ENCODE measurements at places on chromosomes 7 and 10.

DNA sequence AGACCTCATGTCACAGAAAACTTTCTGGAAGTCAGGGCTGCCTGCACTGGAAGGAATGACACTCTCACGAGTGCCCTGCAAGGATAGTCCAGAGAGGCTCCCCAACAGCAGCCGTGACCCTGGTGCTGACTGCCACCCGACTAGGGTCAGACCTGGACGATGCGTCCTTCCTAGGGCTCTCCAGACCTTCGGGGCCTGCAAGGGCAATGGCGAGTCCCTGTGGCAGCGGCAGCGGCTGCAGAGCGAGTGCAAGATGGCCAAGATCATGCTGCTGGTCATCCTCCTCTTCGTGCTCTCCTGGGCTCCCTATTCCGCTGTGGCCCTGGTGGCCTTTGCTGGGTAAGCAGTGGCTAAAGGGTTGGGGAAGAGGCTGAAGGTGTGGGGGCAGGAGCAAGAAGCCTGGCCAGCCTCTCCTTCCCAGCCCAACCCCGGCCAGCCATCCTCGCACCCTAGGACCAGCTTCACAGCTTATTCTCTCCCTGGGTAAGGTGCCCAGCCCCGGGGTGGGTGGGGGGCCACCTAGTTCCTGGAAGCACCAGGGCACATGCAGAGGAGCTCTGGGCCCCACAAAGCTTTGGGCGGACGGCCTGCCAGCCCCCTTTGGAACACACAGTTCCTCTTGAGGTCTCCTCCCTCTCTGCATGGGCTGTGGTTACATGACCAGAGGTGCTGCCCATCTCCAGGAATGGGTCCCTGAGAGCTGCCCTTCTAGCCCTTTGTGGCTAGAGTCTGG is 5.5 kb downstream of the OPN4 start:
- no peak for DNase-seq

DNA sequence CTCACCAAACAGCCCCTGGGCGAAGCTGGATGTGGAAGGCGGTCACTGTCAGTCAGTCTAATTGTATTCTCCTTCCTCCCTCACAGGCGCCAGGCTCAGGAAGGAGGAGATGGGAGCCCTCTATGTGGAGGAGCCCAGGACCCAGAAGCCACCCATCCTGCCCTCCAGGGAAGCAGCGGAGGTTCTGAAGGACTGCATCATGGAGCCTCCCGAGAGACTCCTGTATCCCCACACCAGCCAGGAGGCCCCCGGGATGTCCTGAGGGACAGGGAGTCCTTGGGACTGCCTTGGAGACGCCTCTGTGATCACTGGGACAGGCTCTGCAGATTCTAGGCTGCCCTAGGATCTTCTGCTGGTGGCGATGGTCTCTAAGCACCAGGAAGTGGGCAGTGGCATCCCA is 9.7 kb upstream of the ATP6V0E2 start:
- no peak for DNase-seq

DNA sequence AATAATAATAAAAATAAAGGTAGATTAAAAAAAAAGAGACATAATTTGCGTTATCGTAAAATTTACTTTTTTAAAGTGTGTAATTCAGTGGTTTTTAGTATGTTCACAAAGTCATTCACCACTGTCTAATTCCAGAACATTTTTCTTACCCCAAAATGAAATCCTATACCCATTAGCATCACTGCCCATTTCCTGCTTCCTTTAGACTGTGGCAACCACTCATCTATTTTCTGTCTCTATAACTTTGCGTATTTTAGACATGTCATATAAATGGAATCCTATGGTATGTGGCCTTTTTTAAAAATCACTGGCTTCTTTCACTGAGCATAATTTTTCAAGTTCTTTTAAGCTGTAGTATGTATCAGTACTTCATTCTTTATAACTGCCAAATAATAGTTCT is 53.6 kb downstream of the KAT6B start:
- DNase-seq: no peak

DNA sequence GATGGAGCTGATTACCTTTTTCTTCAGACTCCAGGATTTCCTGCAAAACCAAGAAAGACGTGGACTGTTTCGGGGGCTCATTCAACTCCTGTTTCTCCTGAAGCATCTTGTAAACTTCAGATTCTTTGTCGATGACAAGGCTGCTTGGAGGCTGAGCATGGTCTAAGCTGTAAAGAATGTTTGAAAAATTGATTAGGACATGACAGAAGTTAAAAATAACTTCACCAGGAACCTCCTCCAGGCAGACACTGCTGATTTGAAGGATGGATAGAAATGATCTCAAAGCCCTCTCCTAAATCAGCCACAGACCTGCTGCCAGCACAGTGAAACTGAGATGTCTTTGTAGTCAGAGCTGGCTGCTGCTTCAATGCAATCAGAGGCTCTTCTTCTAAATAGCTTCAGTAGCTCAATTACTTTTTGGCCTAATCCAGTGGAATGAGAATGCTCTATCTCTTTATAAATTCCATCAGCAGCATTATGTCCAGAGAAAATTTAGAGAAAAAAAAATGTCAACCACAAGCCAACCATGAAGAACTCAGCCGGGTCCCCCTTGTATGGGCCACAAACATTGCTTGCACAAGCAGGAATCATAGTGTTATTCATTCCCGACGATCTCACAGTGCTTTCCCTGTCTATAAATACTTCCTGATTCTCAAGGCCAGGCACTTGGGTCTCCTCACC is 43.5 kb downstream of the PDLIM1 start:
- no peak for DNase-seq

DNA sequence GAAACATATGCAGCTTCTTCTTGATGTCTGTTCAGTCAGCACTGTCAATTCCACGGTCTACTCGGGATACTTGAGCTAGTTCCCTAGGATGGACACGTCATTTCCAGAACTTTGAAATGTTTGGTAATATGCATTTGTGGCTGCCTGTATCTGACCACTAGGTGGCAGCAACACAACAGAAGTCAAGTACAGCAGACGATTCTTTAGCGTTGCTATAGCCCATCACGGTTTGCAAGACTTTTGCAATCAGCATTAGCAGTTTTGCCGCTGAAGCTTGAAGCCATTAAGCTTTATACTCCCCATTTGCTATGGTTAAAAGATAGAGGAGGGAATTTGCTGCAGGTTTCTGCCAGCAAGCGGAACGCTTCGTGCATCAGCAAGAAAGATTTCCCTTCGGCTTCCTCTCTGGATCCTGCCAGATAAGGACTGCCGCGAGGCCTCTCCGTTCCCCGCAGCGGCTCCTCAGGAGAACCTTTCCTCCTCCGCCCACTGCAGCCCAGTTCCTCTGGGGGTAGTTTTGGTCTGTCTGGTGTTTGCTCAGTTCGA is 63.5 kb downstream of the ABCC2 start:
- DNase-seq: peak; percentile 38

DNA sequence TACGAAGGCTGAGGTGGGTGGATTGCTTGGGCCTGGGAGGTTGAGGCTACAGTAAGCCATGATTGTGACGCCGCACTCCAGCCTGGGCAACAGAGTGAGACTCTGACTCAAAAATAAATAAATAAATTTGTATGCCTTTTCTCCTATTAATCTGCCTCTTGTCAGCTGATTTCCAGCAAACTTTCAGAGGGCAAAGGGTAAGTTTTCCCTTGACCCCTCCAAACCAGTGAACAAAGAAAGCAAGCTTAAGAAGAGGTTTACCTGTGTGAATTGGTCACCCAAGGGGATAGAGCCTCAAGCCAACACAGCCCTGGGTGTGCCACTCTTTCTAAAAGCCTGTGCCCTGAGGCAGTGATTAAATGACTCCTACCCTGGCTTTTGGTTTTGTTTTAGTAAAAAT is 30.8 kb downstream of the GOT1 start:
- no peak for DNase-seq

- no peak for DNase-seq
These were observed 15.8 kb downstream of the TBXAS1 start for GRCh38 chr7:139844779-139845442.

GRCh38 chr10:132273966-132274365 is 33.8 kb downstream of the STK32C start:
- no peak for DNase-seq

GRCh38 chr10:77160679-77161078 is 476.9 kb downstream of the KCNMA1 start:
- DNase-seq: no peak

DNA sequence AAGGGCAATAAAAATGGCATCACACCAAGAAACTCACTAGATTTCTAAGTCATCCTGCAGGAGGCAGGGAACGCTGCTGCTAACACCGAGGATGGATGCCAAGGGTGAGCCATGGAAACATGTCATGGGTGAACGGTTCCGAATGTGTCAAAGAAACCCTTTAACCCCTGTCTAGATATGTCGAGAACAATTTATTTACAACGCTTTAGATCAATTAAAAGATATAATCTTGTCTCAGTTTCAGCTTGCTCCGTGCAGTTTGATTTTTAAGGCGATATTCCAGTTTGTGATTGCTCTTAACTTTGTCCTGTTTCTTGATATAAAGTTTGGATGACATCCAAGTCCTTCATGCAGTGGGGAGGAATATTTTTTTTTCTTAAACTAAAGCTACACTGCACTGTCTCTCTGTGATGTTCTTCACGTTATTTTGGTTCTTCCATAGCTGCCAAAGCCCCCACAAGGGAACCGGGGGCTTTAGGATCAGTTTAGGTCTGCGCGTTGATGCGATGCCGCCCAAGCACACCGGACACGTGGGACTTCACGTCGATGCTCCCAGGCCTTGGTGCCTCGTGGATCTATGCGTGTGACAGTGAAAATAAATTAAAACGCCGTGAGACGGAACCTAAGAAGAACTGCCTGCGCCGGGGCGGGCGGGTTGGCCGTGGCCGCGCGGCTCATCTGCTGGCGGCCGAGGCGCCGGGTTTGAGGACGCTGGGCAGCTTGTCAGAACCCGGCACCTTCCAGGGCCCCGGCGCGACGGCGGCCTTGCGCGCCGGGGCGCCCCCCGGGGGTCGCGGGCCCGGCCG is 220.3 kb downstream of the PHTF2 start:
- peak; percentile 3 for DNase-seq

- DNase-seq: no peak
These were observed 6.5 kb upstream of the CPED1 start for GRCh38 chr7:120981888-120982615.

GRCh38 chr10:32149252-32149955 is 93.2 kb upstream of the KIF5B start:
- DNase-seq: peak; percentile 3

GRCh38 chr10:31549896-31550295 is 230.9 kb downstream of the ZEB1 start:
- no peak for DNase-seq

GRCh38 chr7:39919646-39920045 is 30.4 kb upstream of the CDK13 start:
- no peak for DNase-seq

- no peak for DNase-seq
These were observed 193.9 kb downstream of the SDK1 start for GRCh38 chr7:3494947-3495346.

- no peak for DNase-seq
These were observed 151.6 kb upstream of the SLC26A5 start for GRCh38 chr7:103597606-103598005.

- no peak for DNase-seq
These were observed 36.0 kb upstream of the NRP1 start for GRCh38 chr10:33370434-33370930.
